ENCODE measurements at places on chromosomes 12 and 14.

DNA sequence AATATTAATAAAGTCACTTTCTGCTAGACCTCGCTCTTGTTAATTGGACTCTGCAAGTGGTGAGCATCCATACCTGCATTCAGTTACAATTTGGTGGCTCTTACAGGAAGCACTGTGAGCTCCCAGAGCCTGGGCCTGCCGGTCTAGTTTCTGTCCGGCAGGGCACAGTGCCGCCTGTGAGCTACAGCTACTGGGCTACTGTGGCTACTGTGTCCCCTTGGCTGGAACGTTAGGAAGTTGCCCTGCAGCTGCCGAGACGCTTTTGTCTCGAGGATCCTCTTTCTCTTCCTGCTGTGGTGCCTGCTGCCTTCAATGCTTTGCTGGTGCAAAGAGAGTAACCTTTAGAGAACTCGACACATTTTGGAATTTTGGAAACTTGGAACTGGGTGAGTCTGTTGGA is 44.6 kb upstream of the PTGDR start:
- DNase-seq, result no peak

DNA sequence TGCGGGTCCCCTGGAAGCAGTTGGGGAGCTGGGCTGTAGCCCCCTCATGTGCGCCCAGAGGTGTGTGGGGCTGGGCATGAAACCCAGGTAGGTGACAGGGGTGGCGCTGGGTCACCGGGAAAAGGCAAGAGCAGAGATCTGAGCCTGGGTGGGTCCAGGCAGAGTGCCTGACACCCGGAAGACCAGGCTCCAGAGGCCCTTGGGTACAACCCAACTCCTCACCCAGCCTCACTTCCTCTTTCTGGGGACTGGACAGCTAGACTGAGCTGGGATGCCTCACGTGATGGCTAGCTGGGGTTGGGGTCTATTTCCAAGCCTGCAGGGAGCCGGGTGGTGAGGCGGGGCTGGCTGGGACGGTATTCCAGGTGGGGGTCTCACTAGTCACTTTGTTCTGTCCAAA is 16.3 kb upstream of the CYP46A1 start:
- no peak for DNase-seq

DNA sequence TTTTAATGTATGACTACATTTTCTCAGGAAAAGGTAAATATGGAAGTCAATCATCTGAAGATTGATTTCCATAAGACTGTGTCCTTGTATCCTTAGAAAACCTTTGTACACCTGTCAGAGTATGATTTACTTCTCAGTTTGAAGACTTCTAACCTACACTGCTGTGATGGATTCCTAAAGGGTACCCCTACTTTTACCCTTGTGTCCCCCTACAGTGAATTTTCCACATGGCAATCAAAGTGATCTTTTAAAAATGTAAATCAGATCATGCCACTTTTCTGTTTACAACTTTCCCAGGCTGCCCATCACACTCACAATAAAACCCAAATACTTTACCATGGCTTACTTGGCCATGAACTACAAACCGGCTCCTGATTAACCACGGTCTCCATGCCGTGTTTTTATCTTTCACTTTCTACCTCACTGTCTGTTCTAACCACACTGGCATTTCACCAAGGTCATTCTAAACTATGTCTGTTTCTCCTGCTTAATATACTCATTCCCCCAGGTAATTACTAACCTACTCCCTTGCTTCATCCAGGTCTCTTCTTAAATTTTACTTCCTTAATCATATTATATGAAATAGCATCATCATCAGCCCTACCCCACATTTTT is 8.1 kb downstream of the DNAI7 start:
- DNase-seq, result peak; percentile 31

GRCh38 chr12:114848666-114849065 is 164.7 kb upstream of the TBX3 start:
- no peak for DNase-seq

GRCh38 chr12:69457433-69457832 is 12.8 kb upstream of the FRS2 start:
- no peak for DNase-seq

GRCh38 chr12:52667509-52667908 is 12.7 kb downstream of the KRT1 start:
- DNase-seq, result no peak

GRCh38 chr14:49947506-49947905 is 54.6 kb downstream of the ARF6 start:
- DNase-seq, result no peak

- no peak for DNase-seq
Observed at GRCh38 chr14:79281244-79282152, 929.8 kb downstream of the DIO2 start.

DNA sequence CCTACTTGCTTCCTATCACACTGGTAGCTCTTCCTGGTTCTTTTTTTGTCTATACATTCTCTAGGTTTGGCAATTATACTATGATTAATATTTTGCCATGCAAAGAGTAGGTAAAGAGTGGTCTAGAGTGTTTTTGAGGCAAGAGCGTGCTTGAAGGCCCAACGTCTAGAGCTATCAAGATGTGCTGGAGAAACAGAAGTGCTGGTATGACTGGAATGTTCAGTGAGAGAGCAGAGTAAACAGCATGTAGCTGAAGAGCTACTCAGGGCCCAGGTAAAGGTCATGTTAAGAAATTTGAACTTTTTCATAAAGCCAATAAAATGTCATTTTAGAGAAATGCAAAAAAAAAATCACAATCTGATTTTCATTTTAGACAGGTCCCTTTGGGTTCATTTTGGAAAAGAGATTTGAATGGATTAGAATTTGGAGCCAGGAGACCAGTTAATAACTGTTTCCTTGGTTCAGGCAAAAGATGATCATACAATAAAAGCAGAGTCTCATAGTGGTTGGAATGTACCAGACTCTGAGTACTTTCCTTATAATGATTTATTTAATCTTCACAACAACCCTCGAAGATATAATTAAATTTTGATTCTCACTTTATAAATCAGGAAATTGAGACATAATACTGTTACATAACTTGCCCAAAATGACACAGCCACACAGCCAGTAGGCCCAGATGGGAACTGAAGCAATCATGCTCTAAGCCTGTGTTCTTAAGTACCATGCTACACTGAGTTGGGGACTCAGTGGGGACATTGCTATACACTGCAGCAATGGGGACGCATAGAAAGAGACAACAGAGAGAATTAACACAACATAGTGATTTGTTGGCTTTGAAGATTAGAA is 350.1 kb downstream of the NELL2 start:
- DNase-seq, result no peak

- DNase-seq, result no peak
Observed at GRCh38 chr12:11965258-11965910, 105.4 kb upstream of the BCL2L14 start.

DNA sequence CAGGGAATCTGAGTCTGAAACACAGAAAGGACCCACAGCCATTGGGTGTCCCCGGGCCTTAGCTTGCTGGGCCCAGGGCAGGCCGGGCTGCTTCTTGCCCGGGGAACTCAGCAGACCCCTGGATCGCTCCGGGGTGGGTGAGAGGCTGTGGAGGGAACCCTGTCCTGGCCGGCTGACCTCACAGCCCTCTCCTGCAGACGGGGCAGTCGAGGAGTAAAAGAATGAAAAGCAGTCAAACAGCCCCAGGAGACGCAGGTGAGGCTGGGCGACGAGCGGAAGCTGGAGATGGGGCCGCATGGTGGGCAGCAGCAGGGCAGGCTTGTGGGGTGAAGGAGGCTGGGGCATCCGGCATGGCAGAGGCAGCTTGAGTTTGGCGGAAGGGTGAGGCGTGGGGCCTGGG is 57.0 kb downstream of the KIF26A start:
- DNase-seq, result no peak

- DNase-seq, result no peak
Observed at GRCh38 chr12:125786143-125786542, 720.9 kb downstream of the AACS start.

GRCh38 chr12:33427071-33427470 is 12.5 kb downstream of the SYT10 start:
- DNase-seq, result no peak

- peak; percentile 55 for DNase-seq
Observed at GRCh38 chr14:50000380-50001150, 107.7 kb downstream of the ARF6 start.
